ENCODE measurements at places on chromosomes 5 and 9.

GRCh38 chr5:32265902-32266301, 46.8 kb downstream of the MTMR12 start:
- no peak for DNase-seq

- no peak for DNase-seq
Observed at GRCh38 chr9:115946530-115946929, 207.1 kb upstream of the PAPPA start.

DNA sequence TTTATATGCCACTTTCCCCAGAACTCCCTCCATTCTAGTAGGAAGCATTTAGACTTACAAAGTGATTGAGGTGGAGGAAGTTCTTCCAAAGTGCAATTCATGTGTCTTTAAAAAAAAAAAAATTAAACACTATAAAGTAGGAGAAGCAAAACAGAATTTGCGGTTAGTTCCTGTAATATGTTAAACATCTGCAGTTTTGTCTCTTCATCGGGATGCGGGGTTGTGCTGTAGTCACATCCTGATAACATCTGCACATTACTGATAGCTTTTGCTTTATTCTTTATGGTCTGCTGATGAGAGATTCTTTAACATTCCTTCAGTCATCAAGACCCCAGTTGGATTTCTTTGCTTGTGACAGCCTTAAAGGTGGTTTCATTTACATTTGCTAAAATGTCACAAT, 694.3 kb downstream of the NR2F1-AS1 start:
- no peak for DNase-seq

DNA sequence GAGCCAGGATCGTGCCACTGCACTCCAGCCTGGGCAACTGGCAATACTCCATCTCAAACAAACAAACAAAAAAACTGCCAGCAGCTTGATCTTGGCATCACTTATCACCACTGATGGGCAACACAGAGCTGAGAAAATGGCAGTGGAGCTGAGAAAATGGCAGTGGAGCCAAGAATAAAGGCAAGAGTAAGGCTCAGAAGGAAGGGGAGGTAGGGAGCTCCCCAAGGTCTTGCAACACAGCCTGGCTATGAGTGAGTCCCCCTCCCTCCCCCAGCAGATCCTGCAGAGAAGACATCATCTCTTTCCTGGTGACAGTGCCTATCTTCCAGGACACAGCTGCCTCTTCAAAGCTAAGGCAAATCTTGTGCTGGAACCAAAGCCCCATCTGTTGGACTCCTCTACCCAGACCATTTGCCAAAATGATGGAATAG, 70.3 kb downstream of the UGCG start:
- no peak for DNase-seq

DNA sequence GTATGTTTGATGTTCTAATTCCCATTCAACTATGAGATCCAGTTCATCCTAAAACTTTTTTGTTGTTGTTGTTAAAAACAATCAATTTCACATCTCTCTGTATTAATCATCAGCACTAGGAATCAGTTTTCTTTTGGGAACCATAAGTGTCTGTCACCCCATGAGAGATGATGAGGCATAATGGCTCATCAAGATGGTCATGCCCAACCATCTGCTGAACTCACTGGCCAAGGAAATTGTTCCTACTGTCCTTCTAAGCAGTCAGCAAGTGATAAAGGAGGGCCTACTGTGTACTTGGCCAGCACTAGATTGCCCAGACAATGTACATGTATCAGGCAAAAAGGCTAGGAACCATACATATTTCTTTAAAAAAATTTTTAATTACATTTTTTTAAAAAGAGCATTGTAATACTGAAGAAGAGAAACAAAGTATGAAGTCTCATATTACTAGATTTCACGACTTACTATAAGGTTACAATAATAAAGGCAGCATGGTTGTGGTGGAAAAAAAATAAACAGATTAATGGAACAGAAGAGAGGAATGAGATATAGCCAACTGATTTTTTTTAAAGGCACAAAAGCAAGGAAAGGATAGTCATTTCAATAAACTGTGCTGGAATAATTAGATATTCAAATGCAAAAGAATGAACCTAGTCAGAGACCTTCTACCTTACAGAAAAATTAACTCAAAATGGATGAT, 458.3 kb downstream of the SPOCK1 start:
- no peak for DNase-seq

DNA sequence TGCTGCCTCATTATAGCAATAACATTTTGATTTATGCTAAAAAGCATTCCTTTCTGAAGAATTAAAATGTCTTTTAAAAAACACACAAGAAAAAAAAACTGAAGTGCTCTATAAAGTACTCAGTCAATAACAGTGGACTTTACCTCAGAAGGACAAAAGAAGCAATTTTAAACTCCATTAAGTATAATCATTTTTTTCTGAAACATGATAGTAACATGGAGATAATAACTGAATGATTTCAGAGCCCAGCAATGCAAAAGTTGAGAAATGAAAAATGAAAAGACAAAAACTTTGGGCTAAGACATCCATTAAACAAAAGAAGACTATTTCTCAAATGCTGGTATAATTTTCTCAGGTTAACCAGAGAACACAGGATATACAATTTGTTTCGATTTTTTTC, 78.7 kb downstream of the RFX3 start:
- no peak for DNase-seq

All from CD4-positive, alpha-beta memory T cell (primary cell).